CD4-positive, alpha-beta T cell treated with Interferon gamma for 1 hour (primary cell): ENCODE measurements at places on chromosomes 5 and 9.

DNA sequence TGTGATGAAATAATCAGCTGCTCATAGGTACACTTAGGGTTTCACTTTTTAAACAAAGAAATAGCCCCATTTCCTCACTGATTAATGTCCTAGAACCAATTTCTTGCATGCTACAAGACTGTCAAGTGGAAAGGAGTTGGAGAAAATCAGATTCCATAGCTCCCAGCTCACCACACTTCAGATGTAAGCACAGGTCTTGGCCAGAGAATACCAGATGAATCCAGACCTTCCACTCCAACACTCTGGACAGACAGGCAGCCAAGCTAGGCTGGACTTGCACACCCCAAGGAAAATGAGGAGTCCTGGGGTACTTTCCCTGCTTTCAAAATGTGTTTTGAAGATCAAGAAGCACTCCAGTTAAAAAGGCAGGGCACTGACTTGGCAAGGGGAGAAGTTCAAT lies 68.5 kb downstream of the KLHL3 start:
- no peak for DNase-seq

GRCh38 chr5:126358525-126358924 lies 64.7 kb upstream of the GRAMD2B start:
- DNase-seq, result no peak

DNA sequence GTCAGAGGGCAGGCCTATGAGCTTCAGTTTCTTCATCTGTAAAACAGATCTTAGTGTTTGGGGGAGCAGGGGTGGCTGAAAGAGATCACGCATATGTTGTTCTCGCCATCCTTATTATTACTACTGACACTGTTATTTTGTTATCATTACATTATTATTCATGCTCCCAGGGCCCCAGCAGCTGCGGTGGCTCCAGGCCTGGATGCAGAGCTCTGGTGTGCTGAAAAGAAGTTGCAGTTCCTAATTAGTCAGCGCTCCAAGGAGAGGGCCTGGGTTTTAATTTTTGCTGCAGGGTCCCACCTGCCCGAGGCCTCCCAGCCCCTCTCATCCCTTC lies 19.5 kb downstream of the CXXC5 start:
- no peak for DNase-seq

- DNase-seq, result no peak
Measured at GRCh38 chr5:24290536-24290935, 354.2 kb downstream of the CDH10 start.

GRCh38 chr5:153818626-153819025 lies 220.1 kb downstream of the FAM114A2 start:
- DNase-seq, result no peak

DNA sequence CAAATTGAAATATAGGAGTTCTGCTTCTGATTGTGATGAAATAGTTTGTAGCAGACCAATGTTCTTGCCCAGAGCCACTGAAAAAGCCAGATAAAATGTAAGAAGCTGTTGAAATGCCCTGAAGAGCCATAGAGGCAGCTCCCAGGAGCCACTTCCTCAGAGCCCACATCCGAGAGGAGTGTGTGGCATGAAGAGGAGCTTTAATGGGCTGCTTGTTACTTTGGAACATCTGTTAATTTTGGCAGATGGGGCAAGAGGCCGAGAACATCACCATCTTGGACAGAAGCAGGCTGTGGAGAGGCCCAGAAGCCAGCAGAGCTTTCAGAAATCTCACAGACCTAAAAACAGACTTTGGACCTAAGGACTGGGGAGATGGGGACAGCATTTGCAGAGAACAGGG lies 370.8 kb downstream of the GADD45G start:
- no peak for DNase-seq

GRCh38 chr5:34682926-34683623 lies 26.9 kb downstream of the RAI14 start:
- no peak for DNase-seq

- no peak for DNase-seq
Measured at GRCh38 chr5:180098526-180098925, 27.0 kb upstream of the RNF130 start.

GRCh38 chr5:139752506-139753473 lies 42.8 kb upstream of the PSD2 start:
- DNase-seq, result no peak

DNA sequence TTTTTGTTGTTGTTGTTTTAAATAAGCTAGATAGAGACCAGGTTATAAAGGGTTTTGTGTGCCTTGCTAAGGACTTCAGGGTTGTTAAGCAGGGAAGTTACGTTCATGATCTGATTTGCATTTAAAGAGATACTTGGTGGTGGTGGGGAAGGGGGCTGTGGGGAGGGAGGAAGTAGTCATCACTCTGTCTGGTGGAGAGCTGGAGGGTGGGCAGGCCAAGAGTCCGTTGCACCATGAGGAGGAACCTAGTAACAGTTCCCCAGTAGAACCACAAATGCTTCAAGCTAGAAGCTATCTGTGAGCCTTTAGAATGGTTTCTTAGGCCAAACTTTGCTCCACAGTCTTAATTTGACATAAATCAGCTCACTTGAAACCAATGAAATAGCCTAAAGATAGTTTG lies 18.7 kb upstream of the ROPN1L start:
- DNase-seq, result no peak

- DNase-seq, result no peak
Measured at GRCh38 chr5:59259237-59259636, 634.3 kb downstream of the PDE4D start.

DNA sequence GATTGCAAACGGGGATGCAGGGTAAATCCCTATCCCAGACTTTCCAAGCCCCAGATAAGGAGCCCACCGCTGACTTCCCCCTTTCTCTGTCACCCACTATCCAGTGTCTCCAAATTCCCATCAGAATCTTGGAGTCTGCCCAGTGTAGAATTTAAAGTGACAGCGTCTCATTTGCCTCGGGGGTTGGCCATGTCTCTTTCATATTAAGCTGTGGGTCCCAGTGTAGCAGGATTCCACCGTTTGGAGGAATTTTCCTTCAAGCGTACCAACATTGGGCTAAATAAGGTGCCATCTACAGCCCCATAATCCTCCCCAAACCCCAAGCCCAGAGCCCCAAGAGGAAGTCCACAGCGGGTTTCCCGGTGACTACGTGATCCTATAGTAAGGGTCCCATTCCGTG lies 1.1 kb downstream of the BRINP1 start:
- no peak for DNase-seq

DNA sequence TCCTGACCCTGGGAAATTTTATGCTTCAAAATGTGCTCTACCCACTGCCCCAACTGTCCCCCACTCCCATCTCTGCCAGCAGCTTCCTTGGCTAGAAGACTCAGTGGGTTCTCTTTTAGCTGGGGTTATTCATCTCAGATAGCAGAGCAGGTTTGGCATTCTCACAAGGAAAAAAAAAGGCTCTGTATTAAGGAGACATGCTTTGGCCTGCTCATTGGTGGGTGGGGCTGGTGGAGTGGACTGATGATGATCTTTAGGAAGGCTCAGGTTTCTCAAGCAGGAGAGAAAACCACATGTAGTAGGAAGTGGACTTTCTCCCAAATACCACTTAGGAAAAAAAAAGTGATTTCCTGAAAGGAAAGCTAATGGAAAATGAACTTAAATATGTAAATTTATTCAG lies 279.2 kb upstream of the ZNF462 start:
- DNase-seq, result no peak

DNA sequence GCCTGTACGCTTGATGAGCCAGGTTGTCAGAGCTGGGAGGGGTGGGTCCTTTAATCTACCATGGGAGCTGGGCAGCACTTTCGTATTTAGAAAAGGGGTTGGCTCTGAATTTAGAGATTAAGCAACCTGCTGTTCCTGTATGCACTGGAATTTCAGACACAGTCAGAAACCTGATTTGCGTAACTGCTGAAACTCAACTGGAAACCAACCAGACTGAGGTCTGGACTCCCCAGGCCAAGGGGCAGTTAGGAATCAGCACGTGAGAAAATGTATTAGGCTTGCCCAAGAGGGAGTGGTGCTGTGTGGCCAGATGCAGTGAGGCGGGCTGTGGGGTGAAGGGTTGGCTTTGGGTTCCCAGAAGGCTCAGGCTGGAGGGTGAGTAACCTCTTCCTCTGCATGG lies 235.0 kb downstream of the GOLPH3 start:
- peak; percentile 5 for DNase-seq

GRCh38 chr9:1722404-1722803 lies 292.7 kb upstream of the SMARCA2 start:
- DNase-seq, result no peak

DNA sequence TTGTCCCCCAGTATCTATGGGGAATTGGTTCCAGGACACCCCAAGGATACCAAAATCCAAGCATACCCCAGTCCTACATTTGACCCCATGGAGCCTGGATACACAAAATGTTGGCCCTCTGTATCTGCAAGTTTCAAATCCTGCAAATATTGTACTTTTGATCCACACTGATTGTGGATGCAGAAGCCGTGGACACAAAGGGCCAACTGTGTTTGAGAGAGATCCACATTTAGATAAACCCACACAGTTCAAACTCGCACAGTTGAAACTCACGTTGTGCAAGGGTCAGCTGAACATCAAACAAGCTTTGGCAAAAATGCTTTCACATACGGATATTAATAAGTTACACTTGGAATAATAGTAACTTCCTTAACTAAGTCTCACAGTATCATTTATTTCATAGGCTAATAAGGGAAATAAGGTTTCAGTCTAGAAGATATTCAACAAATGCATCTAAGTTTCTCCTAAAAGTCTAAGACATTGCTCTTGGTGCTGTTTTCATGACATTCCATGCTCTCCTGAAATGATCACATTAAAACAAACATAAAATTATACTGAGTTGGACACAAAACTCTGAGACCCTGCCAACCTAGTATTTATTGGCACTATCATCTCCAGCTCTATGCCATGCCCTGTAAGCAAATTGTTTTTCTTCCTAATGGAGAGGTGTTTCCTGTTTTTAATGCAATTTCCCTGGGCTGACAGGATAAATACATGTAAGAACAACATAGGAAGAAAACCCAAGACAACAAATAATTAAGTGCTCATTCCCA lies 32.3 kb downstream of the ACTL7A start:
- no peak for DNase-seq

DNA sequence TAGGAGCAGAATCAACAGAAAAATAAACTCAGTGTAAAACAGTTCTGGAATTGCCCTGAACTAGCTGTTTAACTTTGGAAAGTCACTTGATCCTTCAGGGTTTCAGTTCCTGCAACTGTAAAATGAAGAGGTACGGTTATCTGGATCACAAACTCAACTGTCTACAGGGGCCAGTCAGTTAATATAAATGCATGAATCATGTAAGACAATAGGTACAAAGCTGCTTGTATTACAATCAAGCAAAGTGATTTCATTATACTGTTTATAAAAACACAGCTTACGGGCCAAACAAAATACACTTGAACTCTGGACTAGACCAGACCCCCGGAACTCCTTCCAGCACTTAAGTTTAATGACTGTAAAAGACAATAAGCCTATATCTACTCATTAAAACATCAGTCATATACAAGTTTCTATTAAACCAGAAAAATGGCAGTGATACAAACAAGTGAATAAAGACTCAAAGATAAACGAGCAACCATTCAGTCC lies 73.0 kb downstream of the MRPS27 start:
- no peak for DNase-seq

DNA sequence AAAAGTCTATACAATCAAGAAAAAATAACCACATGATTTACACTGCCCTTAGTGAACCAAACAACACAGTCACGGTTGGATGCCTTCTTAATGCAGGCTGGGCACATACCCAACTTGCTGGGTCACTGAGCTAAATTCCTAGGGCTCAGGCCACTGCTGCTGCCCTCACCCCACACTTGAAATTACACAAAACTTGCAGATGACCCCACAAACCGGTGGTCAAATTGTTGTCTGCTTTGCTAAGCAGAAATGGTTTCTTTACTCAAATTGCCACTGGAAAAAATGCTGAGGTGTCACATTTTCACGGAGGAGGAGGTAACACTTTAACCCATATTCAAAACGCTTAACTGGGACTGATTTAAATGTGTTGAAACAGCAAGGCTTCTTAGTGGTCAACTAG lies 62.4 kb downstream of the HMHB1 start:
- no peak for DNase-seq

- DNase-seq, result no peak
Measured at GRCh38 chr5:19733612-19734495, 254.1 kb downstream of the CDH18 start.

- DNase-seq, result no peak
Measured at GRCh38 chr5:7494481-7495130, 98.7 kb downstream of the ADCY2 start.

- no peak for DNase-seq
Measured at GRCh38 chr9:16540743-16541613, 329.5 kb downstream of the BNC2 start.

GRCh38 chr9:134235366-134235765 lies 71.0 kb upstream of the RNU6ATAC start:
- DNase-seq, result no peak

- no peak for DNase-seq
Measured at GRCh38 chr5:127565586-127566270, 48.3 kb downstream of the PRRC1 start.
